ENCODE measurements at places on chromosomes 2 and 18.

DNA sequence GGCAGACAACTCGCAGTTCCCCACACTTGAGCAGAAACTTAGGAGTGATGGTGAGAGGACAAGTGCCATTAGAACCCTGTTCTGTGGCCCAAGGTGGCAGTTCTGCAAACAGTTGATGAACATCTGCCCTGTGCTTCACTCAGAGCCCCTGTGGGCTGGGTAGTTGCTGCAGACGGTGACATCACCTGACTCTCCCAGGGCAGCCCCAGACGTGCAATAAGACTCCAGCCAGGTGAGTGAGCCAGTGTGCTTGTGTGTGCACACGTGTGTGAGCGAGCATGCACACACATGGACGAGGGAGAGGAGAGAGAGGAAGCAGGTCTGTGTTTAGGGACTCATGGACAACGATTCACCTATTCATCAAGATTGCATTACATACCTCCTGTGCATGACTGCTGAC, 136.0 kb upstream of the GLI2 start:
- no peak for DNase-seq

DNA sequence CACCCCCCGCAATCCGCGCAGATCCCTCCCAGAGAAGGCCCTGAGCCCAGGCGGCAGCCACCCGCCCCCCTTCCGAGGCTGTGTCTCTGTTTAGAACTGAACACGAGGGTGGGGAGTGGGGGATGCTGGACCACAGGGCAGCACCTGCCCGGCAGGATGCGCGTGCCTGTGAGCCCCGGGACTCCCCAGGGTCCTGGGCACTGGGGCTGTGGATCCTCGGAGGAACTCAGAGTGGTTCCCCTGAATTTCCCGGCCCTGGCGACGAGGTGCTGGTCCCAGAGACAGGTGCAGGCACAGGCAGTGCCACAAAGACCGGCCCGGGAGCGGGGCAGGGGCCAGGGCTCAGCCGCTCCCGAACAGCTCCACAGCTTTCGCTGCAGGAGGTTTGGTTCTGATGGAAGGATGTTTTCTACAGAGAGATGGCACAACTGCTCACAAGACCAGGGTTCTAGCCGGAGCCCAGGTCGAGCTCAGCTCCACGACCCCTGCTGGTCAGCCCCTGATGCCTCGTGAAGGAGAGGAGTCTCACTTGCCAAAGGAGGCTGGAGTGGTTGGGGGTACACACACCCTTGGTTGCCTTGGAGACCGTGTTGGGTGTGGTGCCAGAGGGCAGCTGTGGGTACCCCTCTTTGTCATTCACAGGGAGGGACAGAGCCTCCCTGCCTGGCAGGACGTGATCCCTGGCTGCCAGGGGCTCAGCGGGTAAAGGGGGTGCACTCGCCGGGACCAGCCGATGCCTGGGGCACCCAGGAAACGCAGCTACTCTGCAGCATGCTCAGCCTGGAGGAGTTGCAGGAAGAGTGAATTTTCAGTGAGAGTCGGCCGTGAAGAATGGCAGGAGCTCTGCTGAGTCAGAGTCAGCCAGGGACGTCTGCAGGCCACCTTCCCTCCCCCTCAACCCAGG, 4.4 kb upstream of the NEU4 start:
- no peak for DNase-seq

DNA sequence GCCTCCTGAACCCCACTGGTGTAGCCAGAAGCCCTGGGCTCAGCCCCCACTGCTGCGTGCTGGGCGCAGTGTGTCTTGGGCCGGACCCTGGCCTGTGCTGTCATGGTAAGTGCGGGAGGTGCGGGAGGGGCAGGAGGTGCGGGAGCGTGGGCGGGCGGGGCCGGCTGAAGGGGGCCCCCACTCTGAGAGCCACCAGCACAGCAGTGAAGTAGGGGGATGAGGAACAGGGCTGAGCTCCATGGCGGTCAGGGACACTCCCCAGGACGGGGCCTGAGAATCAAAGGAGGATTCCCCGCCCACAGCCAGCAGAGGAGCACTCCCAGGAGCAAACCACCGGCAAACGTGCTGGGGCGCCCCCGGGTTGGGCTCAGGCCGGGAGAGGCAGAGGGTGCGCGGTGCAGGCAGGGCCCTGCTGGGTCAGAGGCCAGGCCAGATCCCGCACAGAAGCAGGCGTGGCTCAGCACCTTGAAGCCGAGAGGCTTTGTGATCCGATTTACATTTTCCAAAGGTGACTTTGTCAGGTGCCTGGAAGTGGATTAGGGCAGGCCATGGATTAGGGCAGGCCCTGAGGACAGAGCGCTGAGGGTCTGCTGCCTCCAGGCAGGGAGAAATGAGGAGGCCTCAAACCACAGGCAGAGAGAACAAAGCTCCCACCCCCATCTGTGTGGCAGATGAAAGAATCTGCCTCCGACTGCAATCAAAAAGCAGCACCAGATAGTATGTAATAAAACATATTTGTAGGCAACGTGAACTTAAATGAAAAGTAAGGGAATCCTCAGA, 152.0 kb upstream of the RAB6C start:
- no peak for DNase-seq

DNA sequence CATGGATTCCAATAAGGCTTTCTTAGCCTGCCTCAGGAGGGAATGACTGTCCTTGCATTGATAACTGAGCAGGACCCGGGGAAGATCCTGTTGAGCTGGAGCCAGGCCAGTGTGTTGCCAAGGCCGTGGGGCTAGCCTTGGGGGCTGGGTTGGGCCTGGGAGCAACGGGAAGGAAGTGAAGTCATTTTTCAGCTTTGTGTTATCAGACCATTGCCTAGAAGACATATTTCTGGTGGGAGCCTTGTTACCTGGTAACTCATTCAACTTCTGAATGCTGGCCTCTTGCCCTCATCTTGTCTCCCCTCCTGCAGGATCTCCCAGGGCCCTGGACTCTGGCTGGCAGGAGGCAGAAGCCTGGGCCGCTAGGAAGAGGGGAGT, 92.7 kb upstream of the MGAT5 start:
- DNase-seq: no peak

DNA sequence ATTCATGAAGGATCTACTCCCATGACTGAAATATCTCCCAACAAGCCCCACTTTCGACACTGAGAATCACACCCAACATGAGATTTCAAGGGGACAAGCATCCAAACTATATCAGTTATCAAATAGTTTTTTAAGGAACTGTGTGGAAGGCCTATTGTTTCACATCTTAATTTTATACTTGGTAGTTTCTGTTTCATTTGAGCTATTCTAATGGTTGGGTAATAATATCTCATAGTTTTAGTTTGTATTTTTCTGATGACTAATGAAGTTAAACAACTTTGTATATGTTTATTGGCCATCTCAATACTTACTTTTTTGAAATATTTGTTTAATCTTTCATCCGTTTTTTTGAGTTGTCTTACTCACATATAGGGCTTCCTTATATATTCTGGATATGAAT, 135.0 kb downstream of the SCG2 start:
- no peak for DNase-seq

GRCh38 chr2:46570396-46570795, 91.0 kb downstream of the TMEM247 start:
- no peak for DNase-seq

DNA sequence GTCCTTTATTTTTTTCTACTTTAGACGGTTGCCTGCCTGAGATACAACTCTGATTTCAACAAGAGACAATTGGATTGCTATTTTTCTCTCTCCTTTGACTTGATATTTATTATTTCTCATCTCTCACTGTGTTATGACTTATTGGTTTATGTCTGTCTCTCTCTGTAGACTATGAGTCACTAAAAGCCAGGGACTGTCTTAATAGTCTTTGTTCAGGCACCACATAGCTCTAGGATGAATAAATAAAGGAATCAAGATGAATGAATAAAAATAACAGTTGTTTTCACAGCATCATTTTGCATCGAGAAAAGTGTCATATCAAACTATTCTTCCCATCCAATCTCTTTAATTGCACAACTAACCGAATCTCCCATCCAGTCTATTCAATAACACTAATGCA, 31.4 kb upstream of the CD28 start:
- no peak for DNase-seq

- no peak for DNase-seq
Observed at GRCh38 chr2:143230506-143231253, 101.5 kb downstream of the ARHGAP15 start.

GRCh38 chr2:74066491-74067203, 81.1 kb downstream of the BOLA3 start:
- DNase-seq: no peak

DNA sequence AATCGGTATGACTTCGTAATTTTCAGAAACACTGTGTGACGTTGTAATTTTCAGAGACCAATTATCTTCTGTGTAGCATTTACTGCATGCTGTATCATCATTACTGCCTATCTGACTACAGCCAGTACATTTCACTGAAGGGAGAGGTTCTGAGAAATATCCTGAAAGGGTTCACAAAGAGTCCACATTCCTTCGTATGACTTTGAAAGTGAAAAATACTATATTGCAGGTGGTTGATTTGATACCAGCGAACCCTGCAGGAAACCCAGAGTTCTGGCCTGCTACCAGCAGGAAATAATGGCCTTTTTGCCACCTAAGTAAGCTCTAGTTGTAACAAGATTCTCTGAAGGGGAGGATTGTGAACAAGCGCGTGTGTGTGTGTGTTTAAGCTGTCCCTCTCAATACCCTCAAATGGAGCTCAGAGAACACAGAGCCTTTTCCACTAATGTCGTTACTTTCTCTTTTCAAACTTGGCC, 155.5 kb downstream of the ARHGAP28 start:
- no peak for DNase-seq

GRCh38 chr2:158774681-158775080, 20.4 kb upstream of the DAPL1 start:
- DNase-seq: no peak

DNA sequence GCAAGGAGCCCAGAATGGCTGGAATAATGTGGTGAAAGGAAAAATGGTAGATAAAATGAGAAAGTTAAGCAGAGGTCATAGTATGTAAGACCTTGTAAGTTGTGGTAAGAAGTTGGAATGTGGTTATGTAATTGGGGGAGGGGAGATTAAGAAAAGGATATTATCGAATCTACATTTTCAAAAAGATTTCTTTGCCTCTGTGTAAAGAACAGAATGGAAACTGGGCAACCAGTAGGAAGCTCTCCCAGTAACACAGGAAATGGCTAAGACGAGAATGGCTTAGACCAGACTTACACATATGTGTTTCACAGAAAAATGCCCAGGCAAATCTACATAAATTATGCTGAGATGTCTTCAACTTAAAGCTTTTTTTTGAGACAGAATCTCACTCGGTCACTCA, 13.2 kb downstream of the MEMO1 start:
- no peak for DNase-seq

DNA sequence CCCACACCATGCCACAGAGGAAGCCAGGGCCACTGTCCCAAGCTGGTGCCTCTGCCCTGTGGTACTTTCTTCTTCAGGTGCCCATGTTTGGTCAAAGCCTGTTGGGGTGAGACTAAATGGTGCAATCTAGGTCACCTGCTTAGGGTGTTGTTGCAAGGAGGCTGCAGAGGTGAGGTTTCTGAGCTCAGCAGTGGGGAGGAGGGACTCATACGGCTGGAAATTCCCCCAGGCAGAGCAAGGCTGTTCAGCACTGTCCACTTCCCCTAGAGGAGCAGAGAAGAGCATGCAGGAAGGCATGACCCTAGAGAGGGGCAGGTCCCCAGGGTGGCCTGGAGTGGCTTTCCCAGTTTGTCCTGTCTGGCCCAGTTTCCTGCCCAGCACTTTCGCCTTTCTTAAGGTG, 211.0 kb downstream of the HAUS1 start:
- DNase-seq: no peak

- DNase-seq: no peak
Observed at GRCh38 chr2:150619607-150620330, 132.3 kb upstream of the RND3 start.

GRCh38 chr2:74373221-74373676, 6.9 kb downstream of the DCTN1 start:
- no peak for DNase-seq

DNA sequence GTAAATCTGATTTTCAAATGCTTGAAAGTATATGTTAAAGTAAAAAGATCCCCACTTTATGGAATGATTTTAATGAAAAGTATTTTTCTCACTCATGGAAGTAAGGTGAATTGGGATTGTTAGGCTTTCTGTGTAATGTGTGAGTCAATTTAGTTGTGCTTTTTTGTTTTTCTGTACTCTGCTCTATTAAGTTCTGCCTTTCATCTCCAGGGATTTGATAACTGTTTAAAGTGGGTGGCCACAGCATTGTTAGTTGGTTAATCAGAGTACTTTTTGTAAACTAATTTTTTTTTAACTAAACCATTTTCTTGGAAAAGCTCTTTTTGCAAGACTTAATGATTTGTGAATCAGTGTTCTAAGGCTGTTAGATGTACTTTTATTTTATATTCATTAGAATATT, 76.8 kb downstream of the ABI2 start:
- DNase-seq: no peak

DNA sequence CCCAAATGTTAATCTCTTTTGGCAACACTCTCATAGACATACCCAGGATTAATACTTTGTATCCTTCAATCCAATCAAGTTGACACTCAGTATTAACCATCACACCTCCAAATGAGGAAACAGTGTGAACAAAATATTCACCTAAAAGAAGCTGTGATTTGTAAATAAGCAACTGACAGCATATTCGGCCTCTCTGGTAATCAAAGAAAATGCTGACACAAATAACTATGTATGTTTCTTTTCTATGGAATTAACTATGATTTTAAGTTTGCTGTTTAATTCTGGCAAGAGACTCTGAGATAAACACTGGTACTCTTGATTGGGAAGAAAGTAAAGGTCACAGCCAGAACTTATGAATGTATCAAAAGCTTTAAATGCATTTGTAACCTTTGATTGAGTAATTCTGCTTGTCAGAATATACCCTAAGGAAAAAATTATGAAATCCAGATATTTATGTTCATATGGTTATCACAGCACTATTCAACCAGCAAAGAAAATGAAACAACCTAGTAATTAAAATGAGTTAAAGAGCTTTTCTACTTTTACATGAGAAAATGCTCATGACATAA, 3.6 kb upstream of the GYPC start:
- no peak for DNase-seq

- no peak for DNase-seq
Observed at GRCh38 chr2:71001981-71002570, 7.4 kb upstream of the TEX261 start.

DNA sequence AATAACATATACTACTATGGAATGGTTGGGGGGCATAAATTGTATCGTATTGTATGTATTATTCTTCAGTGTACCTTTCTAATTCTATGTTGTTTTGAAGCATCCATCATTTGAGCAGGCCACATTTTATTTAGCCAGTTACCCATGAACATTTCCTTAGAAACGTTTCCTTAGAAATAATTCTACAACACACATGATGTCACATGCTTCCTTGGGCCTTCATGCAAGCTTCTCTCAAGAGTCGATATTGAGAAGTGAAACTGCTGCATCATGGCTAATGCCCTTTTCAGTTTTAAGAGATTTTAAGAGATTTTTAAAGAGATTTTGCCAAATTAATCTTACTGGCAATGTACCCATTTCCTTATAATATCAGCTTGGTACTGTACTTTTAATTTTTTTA, 63.9 kb downstream of the ALPK2 start:
- no peak for DNase-seq

Measured in stimulated activated CD4-positive, alpha-beta T cell treated with anti-CD3 and anti-CD28 coated beads, Interleukin-4, amount 100 ng/mL, for 4 hours (primary cell).